Fibroblast of lung (primary cell): ENCODE measurements at places on chromosomes 4 and X.

GRCh38 chrX:24990535-24990934 lies 25.2 kb downstream of the ARX start:
- DNase-seq: no peak

- peak; percentile 20 for DNase-seq
Measured at GRCh38 chr4:102299354-102300107, 45.8 kb downstream of the SLC39A8 start.

DNA sequence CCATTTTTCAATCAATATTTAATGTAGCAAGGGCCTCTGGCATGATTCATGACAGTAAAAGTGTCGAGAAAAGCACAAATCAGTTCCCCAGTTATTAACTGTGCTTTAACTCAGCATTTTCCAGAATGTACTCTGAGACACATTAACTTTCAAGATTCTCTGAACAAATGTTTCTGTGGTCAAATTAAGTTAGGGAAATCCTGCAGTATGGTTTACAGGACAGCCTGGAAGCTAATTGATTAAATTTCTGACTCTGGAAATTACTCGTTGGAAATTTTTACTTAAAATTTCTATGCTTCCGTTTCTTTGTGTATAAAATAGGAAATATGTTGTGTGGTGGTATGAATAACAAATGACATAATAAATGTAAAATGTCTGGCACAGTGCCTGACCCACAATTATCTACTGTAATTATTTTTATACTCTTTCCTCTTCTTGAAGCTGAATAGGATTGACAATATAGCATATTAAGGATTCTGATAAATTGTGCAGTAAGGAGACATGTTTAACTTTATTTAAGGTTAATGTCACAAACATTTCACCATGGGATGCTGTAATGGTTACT lies 33.7 kb downstream of the STK32B start:
- DNase-seq: peak; percentile 35

- no peak for DNase-seq
Measured at GRCh38 chr4:47561331-47561730, 76.3 kb downstream of the ATP10D start.

DNA sequence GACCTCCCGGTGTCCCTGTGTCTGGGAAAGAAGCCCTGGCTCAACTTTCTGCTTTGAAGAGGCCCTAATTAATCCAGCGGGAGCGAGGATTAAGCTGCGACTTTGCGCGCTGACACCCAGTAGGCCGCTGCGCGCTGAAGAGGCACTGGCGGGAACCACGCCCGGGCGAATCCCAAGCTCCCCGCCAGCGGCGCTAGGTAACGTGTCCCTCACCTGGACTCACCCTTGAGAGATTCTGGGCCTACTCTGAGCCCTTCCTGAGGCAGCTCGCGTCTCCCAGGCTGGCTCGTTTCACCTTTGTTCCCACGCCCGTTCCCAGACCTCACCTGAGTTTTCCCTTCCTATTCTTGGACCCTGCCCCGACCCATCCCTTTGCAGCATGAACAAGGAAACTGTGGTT lies 616 bp upstream of the KLHL34 start:
- no peak for DNase-seq
